Nucleus accumbens (tissue), 56 donors: ENCODE measurements at places on chromosomes 12 and 14.
A peak's percentile ranks its signal among the peaks of the same experiment; 100 is the strongest.

DNA sequence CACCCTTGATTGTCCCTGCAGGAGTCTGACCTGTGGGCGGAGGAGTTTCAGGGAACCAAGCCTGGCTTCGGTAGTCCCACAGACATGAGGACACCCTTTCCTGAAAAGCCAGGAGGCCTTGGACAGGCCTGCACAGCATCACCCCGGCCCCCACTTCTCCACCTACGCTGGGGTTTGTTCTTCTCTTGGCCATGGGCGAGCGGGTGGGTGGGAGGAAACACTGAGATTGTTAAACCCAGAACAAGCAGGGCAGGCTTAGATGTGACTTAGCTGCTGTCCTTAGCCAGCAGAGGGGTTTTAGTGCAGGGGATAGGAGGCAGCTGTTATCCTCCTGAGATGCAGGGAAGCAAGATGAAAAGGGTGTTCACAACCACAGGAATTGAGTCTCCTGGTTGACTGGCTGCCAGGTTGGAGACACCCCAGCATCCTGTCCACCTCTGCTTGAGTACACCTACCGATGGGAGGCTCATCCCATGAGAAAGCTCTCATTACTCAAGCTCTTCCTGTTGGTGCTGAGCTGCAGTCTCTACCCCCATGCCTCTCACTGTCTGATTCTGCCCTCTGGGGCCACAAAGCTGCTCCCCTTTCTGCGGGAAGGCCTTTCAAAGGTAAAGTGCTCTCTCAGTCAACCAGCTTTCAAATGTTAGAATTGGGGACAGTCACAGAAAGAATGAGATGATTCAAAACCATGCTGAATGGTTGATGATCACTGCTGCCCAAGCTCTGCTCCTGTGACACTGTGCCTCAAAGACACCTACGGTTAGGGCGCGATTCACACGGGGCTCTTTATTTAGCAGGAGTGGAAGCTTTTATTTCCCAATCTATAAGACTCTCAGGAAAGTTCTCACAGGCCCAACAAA is 86.3 kb downstream of the IRF2BPL start:
- DNase-seq, result no peak

GRCh38 chr12:51232642-51233041 is 6.0 kb upstream of the DAZAP2 start:
- DNase-seq, result no peak

DNA sequence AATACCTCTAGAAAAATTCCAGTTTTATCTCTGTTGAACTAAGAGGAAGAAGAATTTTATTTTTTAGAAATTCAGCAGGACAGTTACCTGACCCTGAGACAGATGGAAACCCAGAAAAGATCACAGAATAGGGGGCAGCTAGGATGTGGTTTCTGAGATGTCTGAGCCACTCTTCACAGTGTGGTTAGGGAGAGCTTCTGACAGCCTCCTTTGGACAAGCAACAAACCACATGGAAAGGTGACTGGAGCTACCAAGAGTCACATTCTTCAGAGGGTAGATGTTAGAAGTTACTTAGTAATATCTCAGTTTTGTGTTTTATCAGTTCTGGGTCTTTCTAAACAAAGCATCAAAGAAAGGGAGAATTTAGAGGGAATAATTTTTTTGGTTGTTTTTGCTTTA is 117.3 kb upstream of the NAP1L1 start:
- no peak for DNase-seq

DNA sequence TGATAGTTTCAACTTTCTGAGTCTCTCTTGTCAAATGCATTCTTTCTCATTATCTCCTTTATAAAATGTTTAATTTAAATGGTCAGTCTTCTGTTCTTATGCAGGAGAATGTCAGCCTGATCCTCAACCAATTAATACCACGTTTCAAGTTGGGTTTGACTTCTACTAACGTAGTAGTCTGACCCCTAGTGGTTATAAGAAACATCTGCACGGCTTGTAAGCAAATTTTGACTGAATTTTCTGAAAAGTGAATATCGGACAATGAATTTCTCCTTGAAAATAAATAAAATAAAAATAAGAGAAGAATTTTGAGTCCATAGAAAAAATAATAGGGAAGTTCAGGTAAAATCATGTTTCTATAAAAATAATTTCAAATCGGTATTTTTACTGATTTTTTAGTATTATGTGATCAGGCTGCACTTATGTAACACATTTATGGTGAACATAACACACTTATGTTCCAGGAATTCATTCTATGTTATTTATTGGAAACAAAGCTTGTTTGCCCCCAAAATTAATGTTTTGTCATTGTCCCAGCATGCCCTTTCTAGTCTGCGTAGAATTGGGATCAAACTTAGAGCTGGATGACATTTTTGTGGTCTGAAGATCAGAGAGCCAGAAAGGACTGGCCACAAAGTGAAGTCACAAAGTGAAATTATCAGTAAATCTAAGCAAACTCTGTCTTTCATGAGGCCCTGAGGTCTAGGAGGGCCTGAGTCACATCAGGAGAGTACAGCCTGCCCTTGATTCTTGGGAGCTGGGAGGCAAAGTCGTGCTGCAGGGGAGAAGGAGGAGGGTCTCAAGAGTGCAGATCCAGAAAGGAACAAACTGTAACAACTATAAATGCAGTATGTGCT is 101.2 kb upstream of the STXBP6 start:
- DNase-seq, result no peak

DNA sequence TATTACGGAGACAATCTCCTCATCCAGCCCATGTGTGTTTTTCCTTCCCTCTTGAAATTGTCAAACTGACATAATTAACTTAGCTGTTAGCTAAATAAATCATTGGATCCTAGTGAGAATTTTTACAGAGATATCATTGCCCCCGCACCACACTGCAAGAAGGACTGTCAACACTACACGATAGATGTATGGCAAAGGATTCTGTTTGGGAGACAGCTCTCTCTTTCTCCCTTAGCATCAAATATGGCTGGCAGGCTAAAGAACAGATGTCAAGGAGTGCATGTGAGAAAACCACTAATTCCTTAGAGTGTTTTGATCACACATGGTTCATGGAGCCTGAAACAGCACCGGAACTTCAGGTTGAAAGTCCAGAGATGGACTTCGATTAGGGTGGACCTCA is 136.8 kb downstream of the KCNA5 start:
- no peak for DNase-seq

GRCh38 chr12:51404627-51405026 is 13.4 kb upstream of the GALNT6 start:
- DNase-seq, result no peak

- DNase-seq, result no peak
Observed at GRCh38 chr12:93587611-93588010, 15.1 kb downstream of the SOCS2 start.

- no peak for DNase-seq
Observed at GRCh38 chr12:31714406-31715271, 14.2 kb downstream of the AMN1 start.

GRCh38 chr14:77024171-77024691 is 4.3 kb downstream of the IRF2BPL start:
- peak; percentile 20 for DNase-seq

DNA sequence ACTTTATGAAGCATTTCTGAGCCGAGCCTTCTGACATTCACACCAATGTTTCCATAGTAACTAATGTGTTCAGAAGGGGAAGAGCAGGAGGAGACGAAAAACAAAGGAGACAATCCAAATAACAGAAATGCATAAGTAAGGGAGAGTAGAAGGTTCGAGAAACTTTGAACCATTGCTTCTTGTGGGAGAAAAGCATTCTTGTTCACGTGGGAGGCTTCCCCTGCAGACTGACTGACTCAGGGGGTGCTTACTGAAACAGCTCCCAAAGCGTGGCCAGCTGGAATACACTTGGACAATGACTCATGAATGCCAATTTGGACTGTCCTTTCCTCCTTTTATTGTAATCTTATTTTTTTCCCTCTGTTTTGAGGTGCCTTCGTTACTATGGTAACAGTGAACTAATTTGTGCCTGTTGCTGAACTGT is 73.9 kb downstream of the NEDD1 start:
- no peak for DNase-seq

DNA sequence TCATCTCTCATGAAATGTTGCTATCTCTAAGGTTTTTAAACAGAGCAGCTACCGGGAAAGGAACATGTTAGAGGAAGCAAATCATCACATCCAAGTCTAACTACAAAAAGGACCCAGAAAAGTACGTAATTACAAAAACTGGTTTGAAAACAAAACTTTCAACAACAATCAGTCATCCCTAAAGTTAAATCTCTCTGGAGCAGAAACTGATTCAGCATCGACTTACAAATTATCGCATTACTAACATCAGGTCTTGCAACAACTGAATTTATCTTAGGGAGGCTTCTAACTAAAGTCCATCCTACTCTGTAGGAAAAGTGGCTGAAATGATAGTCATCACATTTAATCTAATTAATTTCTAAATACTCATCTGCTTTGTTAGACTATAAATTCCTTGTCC is 137.0 kb downstream of the MED13L start:
- DNase-seq, result no peak

- no peak for DNase-seq
Observed at GRCh38 chr12:43763769-43764168, 5.0 kb downstream of the IRAK4 start.

- DNase-seq, result no peak
Observed at GRCh38 chr12:59927032-59927431, 331.2 kb downstream of the SLC16A7 start.

GRCh38 chr14:63881926-63882325 is 29.1 kb downstream of the SYNE2 start:
- no peak for DNase-seq

DNA sequence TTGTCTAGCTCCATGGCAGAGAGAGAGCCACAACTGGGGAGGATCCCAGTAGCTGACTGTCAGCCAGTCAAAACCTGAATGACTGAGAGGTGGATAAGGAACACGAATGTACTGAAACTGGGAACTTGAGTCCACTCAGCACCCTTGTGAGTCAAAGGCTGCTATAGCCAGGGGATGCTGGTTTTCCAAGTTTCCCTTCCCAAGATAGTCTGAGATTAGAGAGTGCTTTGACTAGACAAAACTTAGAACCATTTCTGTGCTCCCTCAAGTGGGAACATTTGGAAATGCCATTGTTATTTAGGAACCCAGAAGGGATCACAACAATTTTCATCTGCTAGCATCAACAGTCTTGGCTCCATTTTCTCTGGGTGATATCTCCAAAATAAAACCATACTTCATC is 4.0 kb downstream of the PRKAG1 start:
- no peak for DNase-seq

- no peak for DNase-seq
Observed at GRCh38 chr12:57832966-57833365, 13.6 kb downstream of the CTDSP2 start.

GRCh38 chr12:119020406-119021360 is 39.3 kb downstream of the SRRM4 start:
- DNase-seq, result no peak

DNA sequence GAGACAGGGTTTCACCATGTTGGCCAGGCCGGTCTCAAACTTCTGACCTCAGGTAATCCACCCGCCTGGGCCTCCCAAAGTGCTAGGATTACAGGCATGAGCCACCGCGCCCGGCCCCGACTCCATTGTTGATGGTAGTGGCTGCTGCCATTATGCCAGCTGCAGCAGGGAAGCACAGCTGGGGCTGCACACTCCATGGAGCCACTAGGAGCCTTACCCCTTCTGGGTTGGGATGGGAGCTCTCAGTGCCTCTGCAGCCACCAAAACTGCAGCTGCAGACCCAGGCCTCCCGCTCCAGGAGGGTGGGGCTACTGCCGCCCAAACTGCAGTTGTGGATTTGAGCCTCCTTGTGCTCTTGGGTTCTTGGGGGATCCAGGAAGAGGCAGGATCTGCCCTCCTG is 25.9 kb downstream of the TCHP start:
- no peak for DNase-seq

- no peak for DNase-seq
Observed at GRCh38 chr12:131986910-131987309, 37.2 kb downstream of the EP400 start.

GRCh38 chr12:11859705-11860425 is 210.4 kb downstream of the ETV6 start:
- DNase-seq, result no peak

- DNase-seq, result no peak
Observed at GRCh38 chr14:33068626-33069025, 129.9 kb downstream of the NPAS3 start.

GRCh38 chr12:126038434-126038833 is 973.2 kb downstream of the AACS start:
- no peak for DNase-seq

DNA sequence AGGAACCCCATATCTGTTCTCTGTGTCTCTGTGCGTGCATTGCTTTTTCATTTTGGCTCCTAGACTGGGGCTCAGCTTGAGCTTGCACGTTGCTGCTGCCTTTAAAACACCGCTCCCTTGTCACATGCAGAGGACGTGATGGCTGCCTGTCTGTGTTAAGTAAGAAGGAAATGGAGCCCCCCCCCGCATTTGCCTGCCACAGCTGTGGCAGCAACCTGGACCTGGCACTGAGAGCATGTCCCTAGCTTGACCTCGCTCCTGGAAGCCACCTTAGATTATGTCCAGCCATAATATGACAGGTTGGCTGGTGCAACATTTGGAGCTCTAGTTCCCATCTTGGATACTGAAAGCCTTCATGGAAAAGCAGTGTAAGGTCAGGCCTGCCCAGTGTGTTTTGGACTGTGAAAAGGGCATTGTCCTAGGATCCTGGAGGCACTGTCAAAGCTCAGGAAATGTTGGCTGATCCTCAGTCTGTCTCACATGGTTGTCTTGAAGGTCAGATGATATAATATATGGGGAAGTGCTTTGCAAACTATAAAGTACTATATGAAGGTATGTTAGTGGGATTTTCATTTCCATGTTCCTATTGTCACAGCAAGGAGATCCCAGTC is 73.8 kb downstream of the PRKCH start:
- DNase-seq, result no peak

GRCh38 chr12:71282020-71282419 is 124.2 kb upstream of the TSPAN8 start:
- DNase-seq, result no peak

DNA sequence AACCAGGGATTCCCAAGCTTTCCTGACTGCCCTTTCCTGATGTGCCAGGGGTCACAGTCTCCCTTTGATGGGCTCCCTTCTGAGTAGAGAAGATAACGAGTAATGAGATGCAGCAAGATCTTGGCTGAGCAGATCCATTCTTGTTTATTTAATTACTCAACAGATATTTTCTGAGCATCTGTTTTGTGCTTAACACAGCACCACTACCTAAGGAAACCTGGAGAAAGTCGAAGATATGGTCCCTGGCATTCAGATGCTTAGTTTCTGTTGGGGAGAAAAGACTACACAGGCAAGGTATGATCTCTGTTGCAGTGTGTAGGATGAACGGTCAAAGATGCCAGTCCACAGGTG is 3.9 kb downstream of the AJUBA start:
- DNase-seq, result no peak

DNA sequence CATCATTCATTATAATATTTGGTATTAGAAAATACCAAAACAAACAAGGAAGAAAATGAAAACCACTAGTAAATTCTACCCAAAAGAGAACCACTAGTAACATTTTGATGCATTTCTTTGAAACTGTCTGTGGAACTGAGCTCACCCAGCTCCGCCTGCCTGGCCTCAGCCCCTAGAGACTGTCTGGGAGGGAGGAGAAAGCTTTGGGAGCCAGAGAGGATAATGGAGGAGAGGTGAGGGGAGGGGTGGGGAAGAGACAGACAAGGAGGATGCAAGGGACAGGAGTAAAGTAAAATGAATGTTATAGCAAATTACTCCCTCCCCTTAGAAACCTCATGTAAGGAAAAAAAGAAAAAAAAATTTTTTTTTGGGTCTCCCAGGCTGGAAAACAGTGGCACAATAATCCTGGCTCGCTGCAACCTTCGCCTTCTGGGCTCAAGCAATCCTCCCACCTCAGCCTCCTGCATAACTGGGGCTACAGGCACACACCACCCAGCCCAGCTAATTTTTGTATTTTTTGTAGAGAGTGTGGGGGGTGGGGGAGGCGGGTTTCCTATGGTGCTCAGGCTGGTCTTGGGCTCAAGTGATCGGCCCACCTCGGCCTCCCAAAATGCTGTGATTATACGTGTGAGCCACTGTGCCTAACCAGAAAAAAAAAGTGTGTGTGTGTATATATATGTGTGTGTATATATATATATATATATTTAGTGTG is 3.2 kb upstream of the MMP19 start:
- no peak for DNase-seq
